Upper lobe of left lung (tissue), 6 donors: ENCODE measurements at places on chromosomes 1 and 21.

GRCh38 chr21:17519965-17520609 is 7.2 kb downstream of the CXADR start:
- no peak for DNase-seq
- no peak overlapping the region for H3K27ac ChIP-seq
- H3K27me3 ChIP-seq: no peaks in the 10 kb centered on the region

DNA sequence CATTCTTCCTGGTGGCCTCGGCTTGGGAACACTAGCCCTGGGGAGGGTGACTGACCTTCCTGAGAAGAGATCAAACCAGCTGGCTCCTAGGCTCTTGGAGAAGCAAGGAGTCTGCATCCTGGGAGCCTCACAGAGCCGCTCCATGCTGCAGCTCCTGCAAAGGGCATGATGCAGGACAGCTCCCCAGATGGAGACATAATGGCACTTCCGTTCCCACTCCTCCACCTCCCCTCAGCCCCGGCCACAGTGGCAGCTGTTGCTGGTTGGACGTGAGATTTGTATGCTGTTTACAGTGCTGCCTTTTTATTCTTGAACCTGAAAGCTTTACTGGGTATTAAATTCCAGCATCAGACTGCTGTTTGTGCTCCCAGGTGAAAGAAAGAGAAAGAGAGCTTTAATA is 83.7 kb upstream of the CTTNBP2NL start:
- no peak for DNase-seq
- peaks cover 10% of the 10 kb centered on the region for H3K4me1 ChIP-seq
- no peak overlapping the region for H3K27ac ChIP-seq
- H3K27me3 ChIP-seq: no peaks in the 10 kb centered on the region
- no peak overlapping the region for H3K4me3 ChIP-seq
- no peaks in the 10 kb centered on the region for H3K36me3 ChIP-seq

- no peak overlapping the region for H3K27ac ChIP-seq
- no peaks in the 10 kb centered on the region for H3K27me3 ChIP-seq
- no peaks in the 10 kb centered on the region for H3K4me1 ChIP-seq
- DNase-seq: no peak
- no peaks in the 10 kb centered on the region for H3K36me3 ChIP-seq
- no peak overlapping the region for H3K4me3 ChIP-seq
These were observed 341.0 kb downstream of the LMO4 start for GRCh38 chr1:87669674-87670073.

GRCh38 chr21:16457498-16457897 is 727.7 kb downstream of the USP25 start:
- H3K27ac ChIP-seq: no peak overlapping the region
- H3K27me3 ChIP-seq: no peaks in the 10 kb centered on the region
- no peak overlapping the region for H3K4me3 ChIP-seq
- DNase-seq: no peak

GRCh38 chr1:119968068-119968492 is 71.8 kb upstream of the ADAM30 start:
- H3K4me3 ChIP-seq: no peak overlapping the region
- H3K27ac ChIP-seq: no peak overlapping the region
- peaks cover 16% of the 10 kb centered on the region for H3K36me3 ChIP-seq
